ENCODE measurements at places on chromosomes 5 and 9. TPM values are rescaled to one million over a fixed set of nuclear protein-coding genes. Genes with fewer than 3 reads are reported as not detected.

- DNase-seq, result no peak
Measured at GRCh38 chr9:84860249-84861115, 191.0 kb downstream of the NTRK2 start.

DNA sequence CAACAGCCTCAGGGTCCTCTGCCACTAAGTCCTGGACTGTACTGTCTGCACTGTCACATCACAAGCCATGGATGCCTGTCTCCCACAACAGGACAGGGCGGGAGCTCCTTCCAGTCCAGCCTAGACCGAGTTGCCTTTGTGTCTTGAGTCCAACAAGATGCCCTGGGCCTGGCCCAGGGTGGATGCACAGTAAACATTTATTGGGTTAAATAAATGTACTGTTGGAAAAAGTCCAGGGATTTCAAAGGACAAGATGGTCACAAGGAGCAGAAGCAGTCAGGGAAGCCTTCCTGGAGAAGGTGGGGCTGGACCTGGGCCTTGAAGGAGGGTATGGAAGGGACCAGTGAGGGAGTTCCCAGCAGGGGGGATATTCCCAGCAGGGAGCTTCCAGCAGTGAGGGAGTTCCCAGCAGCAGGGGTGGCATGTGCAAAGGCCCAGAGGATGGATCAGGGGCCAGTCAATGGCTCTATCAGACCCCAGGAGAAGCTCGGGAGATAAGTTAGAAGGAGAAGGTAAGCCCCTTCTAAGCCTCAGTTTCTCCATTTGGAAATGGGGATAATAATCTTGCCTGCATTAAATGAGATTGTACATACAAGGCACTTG, 72.7 kb upstream of the NEURL1B start:
- DNase-seq, result no peak

Gene C5
- total RNA-seq, result 0.65 TPM

- DNase-seq, result no peak
Measured at GRCh38 chr5:176743868-176744583, 66.3 kb upstream of the UNC5A start.

Data from epithelial cell of proximal tubule (primary cell).